ENCODE measurements at places on chromosomes 7 and 10.

DNA sequence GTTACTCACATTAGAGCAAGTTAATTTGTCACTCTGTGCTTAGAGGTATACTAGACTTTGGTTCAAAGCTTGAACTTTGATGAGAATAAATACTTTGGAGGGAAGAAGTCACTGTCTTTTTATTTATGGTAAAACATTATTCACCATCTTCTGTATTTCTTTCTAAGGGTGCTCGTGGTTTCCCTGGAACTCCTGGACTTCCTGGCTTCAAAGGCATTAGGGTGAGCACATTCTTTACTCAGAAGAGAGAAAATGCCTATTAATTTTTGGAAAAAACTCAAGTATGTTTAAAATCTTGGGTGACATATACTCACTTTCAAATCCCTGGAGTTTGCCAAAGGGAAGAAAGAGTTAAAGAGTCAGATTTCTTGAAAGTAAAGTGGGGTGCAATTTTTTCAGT lies 10.8 kb downstream of the COL1A2 start:
- DNase-seq, result no peak

DNA sequence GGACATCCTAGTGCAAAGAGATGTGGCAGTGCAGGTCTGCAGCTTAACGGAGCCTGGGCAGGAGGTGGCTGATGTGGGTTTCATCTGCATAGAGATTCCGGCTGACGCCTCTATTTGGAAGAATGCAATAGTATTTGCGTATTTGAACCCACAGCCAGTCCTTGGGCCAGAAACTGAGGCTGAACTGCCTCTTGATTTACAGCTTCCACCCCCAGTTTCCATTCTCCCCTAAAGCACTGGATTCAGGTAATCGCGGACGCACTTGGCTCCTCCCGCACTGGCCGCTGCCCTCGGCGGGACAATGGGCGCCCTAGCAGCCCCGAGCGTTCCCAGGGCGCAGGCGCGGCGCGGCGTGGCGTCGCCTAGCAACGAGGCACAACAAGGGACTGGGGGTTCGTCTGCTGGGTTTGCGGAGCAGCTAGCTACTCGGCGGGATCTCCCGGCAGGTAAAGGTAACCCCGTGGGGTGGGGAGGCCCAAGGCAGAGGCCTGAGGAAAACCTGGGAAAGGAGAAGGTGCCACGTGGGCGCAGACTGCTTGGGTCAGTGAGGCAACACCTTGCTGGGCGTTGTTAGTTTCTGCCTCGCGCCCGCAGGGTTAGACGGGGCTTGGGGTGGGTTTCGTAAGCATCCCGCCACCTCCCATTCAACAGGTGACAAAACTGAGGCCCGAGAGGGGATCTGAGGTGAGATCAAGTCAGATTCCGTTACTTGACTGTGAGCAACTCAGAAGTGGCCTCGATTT lies at the start of gene ARMC3:
TSS of gene ARMC3 (plus strand) at position 393 of the 743 bp plus-strand sequence. CDS start 3,944 bp downstream, outside the sequence.
- peak; percentile 59 for DNase-seq

DNA sequence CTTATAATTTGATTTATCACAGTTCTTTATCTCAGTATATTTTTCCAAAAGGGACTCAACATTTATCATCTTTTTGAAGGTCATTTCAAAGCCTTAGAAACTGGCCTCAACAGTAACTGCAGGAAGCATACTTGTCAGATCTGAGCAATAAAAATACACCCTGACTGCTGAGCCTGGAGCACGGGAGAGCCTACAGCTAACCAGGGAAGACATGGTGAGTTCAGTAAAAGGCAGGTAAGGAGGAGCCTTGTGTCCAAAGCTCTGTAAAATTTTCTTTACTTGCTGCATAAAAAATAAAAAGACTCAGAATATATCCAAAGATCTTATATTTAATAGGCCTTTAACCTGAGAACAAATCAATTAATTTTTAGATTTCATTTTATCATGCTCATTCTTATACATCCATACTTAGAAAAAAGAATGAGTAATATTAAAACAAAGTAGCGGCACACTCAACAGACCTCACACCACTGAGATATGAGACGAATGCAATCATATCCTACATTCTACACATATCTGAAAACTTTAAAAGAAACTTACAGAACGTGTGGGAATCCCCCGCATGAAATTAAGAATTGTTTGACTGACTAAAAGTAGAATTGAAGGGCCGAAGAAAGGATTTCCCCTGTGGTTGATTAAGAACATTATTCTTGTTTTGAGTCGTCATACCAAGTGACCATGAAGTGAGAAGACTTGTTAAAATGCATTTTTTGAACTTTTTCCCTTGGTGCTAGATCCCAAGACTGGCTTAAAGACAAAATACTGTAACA lies 296.4 kb upstream of the MKLN1 start:
- no peak for DNase-seq

DNA sequence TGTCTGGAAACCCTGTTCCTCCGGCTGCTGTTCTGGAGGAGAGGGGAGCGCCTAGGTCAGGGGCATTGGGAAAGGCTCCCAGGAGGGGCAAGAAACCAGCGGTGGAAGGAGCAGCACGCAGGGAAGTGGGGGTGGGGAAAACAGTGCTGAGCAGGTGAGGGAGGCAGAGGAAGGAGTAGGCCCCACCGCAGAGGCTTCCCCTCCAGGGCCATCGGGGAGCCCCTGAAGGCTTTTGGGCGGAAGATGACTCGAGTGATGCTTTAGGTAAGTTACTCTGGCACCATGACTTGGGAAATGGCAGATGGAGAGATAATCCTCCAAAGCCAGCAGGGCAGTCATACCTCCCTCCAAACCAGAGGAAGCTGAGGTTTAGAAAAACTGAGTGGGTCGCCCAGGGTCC lies 106.5 kb upstream of the ANLN start:
- no peak for DNase-seq

GRCh38 chr10:19788075-19788686 lies 28.1 kb upstream of the PLXDC2 start:
- no peak for DNase-seq

GRCh38 chr10:7185367-7185690 lies 225.5 kb downstream of the SFMBT2 start:
- DNase-seq, result no peak

DNA sequence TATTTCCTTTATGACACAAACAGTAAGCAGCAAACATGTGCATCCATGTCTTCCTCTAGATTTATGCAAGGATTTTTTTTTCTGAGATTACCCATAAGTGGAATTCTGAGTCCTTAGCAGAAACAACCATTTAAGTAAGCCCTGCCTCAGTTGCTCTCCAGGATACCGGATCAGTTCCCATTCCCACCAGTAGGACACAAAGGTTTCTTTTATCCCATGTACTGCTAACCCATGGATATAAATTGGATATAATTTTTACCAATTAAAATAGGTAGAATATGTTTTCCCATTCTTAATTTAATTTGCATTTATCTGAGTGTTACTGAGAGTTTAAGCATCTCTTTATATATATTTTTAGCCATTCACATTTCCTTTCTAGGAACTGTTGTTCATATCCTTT lies 280.9 kb downstream of the FGFR2 start:
- DNase-seq, result no peak

GRCh38 chr10:43172645-43173044 lies 34.4 kb downstream of the CSGALNACT2 start:
- DNase-seq, result no peak

- no peak for DNase-seq
Measured at GRCh38 chr10:114723991-114724715, 66.1 kb upstream of the ABLIM1 start.

GRCh38 chr10:2301227-2301626 lies 563.9 kb upstream of the ADARB2 start:
- DNase-seq, result no peak

GRCh38 chr7:135950972-135951371 lies 26.2 kb downstream of the MTPN start:
- no peak for DNase-seq

DNA sequence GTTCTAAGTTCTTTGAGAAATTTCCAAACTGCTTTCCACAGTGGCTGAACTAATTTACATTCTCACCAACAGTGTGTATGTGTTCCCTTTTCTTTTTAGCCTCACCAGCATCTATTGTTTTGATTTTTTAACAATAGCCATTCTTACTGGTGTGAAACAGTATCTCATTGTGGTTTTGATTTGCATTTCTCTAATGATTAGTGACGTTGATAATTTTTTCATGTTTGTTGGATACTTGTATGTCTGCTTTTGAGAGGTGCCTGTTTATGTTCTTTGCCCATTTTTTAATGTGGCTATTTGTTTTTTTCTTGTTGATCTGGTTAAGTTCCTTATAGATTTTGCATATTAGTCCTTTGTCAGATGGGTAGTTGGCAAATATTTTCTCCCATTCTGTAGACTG lies 191.4 kb downstream of the AGMO start:
- DNase-seq, result no peak

DNA sequence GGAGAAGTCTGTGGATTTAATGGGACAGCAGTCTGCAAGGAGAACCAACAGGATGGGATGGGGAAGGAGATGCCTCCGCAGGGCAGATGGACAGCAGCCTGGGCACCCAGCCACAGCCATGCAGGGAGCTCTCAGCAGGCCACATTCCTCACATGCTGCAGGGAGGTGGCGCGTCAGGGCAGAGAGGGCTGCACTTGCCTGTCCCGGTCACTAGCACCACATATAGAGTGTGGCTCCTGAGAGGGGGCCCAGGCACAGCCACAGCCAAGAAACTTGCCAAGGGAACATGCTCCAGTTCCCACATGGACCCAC lies 86.8 kb upstream of the ZMIZ1 start:
- no peak for DNase-seq

- no peak for DNase-seq
Measured at GRCh38 chr10:103556383-103557007, 63.0 kb downstream of the NEURL1 start.

DNA sequence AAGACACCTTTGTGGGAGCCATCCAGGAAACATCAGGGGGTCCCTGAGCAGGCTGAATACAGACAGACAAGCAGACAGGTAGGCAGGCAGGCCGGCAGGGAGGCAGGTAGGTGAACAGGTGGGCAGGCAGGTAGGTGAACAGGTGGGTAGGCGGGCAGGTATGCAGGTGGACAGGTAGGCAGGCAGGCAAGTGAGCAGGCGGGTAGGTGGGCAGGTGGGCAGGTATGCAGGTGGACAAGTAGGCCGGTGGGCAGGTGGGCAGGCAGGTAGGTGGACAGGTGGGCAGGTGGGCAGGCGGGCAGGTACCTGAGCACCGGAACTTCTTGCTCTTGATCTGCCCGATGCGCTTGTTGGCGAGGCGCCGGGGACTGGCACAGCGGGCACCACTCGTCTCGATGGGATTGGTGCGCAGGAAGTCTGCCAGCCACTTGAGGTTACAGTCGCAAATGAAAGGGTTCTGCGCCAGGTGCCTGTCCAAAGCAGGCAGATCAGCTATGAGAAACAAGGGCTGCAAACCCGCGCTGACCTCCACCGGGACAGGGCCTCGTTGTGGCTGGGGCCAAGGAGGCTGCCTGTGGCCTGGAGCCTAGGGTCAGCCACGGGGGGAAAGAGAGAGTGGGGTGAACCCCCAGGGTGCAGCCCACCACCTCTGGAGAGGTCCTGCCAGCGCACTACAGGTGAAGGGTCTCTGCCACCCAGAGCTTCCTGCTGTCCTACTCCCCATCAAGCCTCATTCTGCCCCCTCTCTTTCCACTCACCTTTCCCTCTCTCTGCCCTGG lies 136.9 kb downstream of the SLIT1 start:
- peak; percentile 63 for DNase-seq

DNA sequence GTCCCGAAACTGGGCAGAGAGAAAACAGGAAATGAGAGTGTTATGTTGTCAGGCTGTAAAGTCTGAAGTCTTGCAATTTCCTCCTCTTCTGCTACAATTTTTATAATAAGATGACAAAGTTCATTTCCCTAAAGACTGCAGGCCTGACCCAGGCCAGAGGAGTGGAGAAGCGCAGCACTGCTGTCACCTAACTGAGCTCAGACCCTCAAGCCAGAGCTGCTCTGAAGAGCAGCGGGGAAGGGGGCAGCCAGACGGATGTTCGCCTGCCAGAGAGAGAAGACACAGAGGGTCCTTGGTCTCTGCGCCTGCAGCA lies 12.6 kb upstream of the AOAH start:
- DNase-seq, result no peak

GRCh38 chr7:130383187-130383980 lies 3.1 kb downstream of the CPA1 start:
- DNase-seq, result no peak

DNA sequence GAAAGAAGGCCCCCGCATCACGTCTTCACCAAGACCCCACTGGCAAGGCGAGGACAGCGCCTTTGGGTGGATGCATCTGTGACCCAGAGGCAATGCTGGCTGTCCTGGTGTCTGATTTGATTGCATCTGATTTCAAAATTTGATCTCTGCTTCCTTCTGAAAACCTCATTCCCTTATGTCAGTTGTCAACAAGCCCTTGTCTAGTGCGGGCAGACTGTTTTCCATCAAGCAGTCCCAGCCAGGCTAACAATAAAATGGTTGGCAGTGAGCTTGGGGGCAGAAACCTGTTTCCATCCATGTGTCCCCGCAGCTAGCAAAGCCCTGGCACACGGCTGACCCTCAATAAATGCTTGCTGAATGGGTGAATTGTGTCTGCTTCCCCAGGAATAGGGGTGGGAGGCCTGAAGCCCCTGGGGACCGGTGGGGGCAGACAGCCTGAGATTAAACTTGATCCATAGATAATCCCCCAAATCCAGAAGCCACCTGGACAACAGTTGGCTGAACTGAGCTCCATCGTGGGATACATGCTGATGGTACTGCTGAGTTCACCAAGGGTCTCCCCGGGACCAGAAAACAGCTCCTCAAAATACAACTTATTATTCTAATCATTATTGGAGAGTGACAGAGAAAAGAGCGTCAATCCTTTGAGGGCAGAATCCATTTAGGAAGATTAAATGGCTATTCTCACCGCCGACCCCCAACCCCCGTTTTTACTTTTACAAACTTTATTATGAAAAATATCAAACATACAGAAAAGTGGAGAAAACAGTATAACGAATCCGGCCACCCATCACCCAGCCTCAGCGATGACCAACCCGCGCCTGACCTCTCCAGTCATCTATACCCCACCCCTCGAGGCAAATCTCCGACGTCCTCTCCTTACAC lies 912 bp upstream of the DUSP5 start:
- DNase-seq, result no peak

- peak; percentile 37 for DNase-seq
Measured at GRCh38 chr10:29479981-29480954, 154.5 kb downstream of the SVIL start.

DNA sequence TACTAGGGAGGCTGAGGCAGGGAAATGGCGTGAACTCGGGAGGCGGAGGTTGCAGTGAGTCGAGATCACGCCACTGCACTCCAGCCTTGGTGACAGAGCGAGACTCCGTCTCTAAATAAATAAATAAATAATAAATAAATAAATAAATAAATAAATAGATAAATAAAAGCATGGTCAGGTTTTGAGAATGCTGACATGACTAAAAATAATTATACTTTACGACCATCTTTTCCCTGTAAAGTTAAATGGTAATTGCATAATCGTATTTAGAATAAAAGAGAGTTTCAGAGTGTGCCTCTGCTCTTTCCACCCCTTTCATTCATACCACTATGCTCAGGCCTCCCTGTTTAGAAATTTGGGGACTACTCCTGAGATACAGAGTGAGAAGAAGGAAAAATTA lies 326.5 kb downstream of the CNTNAP2 start:
- no peak for DNase-seq

Data from NCI-H345 (cell line).